Activated effector memory CD4-positive, alpha-beta T cell treated with anti-CD3 and anti-CD28 coated beads, Interleukin-2, amount 50 U/mL, for 16 hours (primary cell): ENCODE measurements at places on chromosomes 5 and 9.

- DNase-seq: no peak
These were observed 565.5 kb upstream of the TUSC1 start for GRCh38 chr9:26243726-26244125.

DNA sequence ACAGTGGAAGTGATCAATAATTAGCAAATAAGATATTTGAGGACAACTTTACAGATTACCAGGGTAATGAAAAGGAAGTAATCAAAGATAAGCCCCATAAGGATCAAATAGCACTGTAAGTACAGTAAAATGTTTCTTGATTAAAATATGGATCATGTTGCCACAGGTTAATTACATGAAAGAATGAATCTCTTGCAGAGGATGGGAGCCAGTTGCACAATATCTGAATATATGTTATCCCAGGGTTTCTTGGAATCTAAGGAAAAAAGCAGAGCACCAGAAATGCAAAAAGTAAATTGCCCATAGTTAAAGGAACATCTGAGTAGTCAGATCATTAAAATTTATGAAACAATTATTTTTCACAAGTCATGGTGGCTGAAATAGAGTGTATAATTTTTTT is 13.8 kb upstream of the SRP19 start:
- no peak for DNase-seq

DNA sequence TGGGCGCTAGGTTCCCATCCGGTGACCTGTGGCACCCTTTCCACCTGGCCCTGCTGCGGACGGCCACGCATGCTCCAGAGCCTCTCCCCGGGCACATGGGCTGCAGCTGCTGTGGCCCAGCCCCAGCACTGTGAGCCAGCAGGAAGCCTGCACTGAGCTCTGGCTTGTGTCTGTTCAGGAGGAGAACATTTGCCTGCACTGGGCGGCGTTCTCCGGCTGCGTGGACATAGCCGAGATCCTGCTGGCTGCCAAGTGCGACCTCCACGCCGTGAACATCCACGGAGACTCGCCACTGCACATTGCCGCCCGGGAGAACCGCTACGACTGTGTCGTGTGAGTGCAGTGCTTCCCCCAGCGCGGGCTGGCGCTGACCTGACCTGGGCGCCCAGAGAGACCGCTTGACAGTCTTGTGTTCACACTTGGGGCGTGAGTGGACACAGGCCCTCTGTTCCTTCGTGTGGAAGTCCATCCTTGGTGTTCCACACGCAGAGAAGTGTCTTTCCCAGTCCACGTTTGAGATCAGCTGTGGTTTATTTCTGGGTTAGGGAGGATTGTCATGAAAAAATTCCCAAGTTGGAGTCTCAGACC is 66.2 kb upstream of the CACNA1B start:
- DNase-seq: no peak

- no peak for DNase-seq
These were observed 9.0 kb downstream of the NIPSNAP3B start for GRCh38 chr9:104772714-104773510.

DNA sequence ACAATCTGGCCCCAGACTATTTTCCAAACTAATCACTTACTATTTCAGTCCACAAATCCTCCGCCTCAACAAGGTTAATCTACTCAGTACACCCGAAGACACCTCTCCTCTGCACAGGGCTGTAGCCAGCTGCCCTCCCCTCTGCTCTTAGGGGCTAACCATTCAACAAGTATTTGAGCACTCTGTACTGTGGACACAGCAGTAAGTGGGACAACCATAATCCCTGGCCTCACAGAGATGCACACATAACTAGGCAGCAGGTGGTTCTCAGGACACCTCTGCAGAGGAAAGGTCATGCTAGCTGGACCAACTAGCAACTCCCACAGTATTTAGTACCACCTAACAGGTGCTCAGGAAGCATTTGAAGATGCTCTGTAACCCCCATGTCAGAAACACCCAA is 5.5 kb downstream of the CAMSAP1 start:
- DNase-seq: peak; percentile 34

GRCh38 chr5:76861612-76862011 is 11.8 kb downstream of the S100Z start:
- DNase-seq: peak; percentile 19

DNA sequence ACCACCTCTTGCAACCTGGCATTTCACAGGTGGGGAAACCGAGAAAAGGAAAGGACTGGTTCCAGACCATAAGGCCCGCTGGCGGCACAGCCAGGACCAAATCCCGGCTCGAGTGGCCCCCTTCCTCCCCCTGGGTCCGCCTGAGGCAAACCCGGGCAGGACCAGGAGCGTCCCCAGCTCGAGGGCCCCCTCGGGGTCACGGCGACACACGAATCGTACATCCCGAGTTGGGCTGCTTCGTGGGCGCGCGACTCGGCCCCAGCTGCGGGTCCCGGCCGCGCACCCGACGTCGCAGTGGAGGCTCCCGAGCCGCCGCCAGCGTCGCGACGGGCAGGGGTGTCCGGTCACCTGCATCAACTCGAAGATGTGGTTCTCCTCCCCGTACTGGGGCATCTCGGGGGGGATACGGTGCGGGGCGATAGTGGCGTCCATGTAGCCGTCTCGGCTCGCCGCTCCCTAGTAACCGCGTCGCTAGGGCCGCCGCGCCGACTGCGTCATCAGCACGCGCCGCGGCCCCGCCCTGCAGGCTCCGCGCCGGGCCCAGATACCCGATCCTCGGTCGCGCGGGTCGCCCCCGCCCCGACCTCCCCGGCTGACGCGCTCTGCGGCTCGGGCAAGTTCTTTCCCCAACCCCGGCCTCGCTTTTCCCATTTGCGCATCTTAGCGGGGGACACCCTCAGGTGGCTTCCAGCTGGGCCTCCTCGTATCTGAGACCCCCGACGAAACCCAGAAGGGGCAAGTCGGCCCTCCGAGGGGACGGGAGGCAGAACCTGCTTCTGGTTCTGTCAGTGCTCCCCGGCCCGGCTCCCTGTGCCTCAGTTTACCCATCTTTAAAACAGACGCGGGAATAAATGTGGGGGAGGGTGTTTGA is at the start of gene AK8:
Gene AK8, minus strand, starts transcription at position 461 of the 871 bp plus-strand sequence. Its CDS starts 29 bp downstream, at position 432.
- DNase-seq: peak; percentile 92

DNA sequence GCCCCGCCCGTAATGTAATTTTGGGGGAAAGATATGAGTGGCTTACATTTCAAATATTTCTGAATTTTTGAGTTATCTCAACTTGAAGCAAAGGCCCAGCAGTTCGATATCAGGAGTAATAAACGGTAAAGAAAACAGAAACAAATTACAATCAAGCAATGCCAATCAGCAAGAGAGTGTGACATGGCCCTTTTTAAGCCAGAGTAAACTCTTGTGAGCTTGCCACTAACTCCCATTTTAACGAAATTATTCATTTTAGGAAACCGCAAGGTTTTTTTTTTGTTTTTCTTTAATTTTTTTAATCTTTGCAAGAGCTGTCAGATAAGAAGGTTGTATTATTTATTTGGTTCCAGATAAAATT is 17.6 kb upstream of the CDK7 start:
- no peak for DNase-seq

GRCh38 chr5:146390469-146390868 is 51.8 kb downstream of the POU4F3 start:
- DNase-seq: no peak

GRCh38 chr9:78325343-78325742 is 28.4 kb downstream of the PSAT1 start:
- DNase-seq: no peak

DNA sequence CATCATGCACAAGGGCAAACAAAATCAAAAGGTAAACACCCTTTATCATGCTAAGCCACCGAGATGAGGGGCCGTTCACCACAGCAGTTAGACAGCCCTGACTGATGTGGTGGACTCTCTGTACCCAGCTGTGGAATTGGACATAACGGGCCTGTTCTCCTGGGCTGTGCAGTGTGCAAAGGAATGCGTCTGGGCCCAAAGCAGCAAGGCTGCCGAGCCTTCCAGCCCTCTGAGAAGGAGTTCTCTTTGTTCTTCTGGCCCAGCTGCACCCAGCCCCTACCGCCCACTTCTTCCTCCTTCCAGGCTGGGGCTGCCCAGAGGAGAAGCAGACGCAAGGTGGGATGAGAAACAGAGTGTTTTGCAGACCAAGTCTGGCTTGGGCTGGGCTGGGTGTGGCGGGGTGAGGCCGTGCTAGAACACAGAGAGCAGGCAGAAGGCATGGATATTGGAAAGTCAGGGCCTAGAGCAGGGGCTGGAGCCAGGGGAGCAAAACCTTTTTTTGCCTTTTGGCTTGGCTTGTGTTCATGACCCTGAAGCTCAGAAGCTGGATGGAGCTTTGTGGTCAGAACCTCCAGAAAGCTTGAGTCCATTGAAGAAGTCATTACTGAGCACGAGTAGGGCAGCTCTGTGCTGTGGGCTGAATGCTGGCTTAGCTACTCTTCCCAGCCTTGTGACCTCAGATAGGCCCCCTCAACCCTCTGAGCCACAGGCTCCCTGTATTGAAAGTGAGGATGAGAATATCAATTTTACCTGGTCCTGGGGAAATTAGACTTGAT is 49.8 kb upstream of the SH3PXD2B start:
- DNase-seq: peak; percentile 60

DNA sequence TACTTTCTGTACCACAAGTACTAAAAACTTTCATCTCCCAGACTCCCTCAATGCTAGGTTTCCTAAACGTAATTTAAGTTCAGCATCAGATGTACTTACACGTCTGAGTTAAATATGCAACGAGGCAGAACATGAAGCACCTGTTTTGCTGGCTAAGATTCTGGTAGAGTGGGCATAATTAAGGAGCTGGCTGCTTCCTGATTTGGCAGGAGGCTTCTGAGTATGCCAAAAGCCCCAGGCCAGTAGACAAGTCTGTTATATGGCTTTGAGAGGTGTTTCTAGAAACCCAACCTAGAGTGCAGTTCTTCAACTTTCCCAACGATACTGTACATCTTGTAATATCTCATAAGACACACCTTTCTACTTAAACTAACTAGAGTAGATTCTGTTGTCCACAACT is 13.6 kb downstream of the TICAM2 start:
- DNase-seq: no peak

GRCh38 chr5:168895295-168896071 is 316.3 kb upstream of the PANK3 start:
- no peak for DNase-seq

GRCh38 chr5:124996023-124996763 is 249.8 kb upstream of the ZNF608 start:
- no peak for DNase-seq

DNA sequence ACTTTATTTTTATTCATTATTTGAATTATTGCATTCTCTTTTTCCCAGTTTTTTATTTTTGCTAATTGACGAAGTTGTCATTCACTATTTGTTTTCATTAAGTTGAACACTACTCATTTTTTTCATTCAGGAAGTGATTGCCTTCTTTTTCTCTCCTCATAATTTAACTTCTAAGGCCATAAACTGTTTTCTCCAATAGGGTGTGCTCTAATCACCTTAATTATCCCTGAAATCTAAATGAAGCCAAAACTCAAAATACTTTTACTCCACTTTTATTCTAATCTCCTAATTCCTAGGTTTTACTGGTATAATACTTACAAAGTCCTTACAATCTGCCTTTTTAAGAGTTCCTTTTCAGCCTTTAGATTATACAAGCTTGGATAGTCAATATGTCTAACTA is 2.9 kb upstream of the OR13C2 start:
- no peak for DNase-seq
